ENCODE measurements at places on chromosomes 16 and 17.
A peak's percentile ranks its signal among the peaks of the same experiment; 100 is the strongest.

GRCh38 chr16:80176114-80176513 lies 364.7 kb upstream of the DYNLRB2 start:
- DNase-seq = no peak

GRCh38 chr17:10673312-10673711 lies 16.2 kb upstream of the MYH3 start:
- no peak for DNase-seq

DNA sequence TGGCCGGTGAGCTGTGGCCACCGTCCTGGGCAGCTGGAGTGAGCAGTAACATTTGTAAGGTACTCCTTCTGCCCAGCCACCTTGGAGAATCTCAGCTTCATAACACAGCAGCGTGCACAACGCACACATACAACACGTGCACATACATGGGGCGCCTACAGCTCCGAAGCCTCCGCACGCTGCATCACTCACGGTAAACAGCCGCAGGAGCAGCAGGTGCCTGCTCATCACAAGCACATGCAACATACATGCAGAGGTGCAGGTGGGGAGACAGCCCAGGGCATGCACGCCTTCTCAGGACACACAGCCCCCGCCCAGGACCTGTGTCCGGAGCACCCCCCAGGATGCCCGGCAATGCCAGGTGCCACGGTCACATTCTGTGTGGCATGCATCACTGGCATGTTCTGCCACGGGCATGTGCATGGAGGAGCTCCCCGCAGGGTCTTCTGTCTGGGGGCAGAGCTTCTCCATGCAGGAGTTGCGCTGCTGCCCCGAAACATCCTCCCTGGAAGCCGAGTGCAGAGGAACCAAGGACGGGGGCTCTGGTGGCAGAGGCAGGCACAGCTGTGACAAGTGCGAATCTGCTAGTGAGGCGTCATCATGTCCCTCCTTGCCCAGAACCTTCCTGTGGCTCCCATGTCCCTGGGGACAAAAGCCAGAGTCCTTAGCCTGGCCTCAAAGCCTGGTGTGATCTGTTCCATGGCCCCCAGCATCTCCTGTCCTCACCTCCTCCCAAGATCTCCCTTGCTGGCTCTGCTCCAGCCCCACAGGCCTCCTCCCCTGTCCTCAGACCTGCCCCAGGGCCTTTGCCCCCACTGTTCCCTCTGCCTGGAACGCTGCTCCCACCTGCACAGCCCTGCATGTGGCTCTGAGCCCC lies 184.0 kb upstream of the GSE1 start:
- no peak for DNase-seq

GRCh38 chr16:12089492-12090150 lies 113.1 kb downstream of the SNX29 start:
- no peak for DNase-seq

DNA sequence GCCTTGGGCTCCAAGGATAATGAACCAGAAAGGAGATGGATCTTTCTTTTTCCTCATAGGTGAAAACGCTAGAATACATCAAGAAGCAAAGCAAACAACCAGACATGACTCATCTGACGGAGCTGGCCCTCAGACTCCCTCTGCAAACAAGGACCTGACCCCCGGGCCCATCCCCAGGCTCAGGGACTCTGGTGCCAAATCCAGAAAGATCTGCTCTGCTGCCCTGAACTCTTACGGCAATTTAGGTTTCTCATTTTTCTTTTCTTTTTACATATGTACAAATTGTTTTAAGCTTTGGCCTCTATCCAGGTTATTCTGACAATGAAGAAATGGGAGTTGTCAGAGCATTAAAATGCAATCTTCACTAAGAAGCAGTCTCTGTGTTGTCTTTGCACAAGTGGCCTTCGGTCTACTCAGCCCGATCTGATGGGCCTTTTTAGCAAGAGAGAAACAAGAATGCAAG lies 17.7 kb downstream of the KNOP1 start:
- DNase-seq = no peak

DNA sequence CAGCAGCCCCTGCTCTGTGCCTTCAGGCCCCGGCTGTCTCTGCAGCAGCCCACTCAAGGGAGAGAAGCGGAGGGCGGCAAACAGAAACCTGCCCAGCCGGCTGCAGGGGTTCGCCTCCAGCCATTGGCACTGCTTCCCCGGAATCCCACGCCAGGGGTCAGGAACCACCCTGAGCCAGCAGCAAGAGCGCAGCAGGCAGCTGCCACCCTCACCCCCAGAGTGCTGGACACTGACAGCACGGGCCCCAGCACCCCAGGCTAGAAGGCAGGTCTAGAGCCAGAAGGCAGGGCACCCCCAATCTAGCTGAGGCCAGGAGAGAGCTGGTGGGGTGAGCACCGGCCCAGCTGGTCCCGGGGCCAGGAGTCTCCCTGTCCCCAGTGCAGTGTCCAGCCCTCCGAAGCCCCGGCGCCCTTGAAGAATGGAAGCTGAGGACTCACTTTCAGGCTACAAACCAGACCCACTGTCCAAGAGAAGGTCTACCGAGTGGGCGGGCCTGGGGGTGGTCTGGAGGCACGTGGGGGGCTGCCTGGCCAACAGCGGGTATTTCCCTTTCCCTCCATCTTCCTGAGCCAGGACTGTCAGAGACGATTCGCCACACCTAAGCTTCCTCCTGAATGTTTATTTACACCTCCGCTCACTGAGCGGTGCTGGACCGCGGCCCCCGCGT lies 8.4 kb downstream of the UBALD2 start:
- no peak for DNase-seq

DNA sequence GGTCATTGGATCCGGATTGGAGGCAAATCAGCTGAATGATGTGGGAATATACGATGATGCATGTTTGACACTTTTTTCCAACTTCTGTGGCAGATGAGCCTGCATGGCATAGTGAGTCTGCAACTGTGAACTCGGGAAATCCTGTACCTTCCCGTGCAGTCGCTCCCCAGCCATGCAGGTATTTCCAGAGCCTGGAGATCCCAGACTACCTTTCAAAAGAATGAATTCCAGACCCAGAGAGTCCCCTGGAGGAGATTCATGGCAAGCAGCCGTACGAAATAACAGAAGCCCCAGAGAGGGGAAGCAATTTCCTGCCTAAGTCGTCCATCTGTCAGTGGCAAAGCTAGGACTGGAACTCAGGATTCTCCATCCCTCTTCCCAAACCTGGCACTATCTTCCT lies 75.7 kb upstream of the FAM20A start:
- no peak for DNase-seq

- DNase-seq = no peak
Observed at GRCh38 chr17:21239680-21240368, 13.4 kb downstream of the NATD1 start.

GRCh38 chr17:40374821-40375498 lies 10.4 kb upstream of the GJD3 start:
- DNase-seq = no peak

DNA sequence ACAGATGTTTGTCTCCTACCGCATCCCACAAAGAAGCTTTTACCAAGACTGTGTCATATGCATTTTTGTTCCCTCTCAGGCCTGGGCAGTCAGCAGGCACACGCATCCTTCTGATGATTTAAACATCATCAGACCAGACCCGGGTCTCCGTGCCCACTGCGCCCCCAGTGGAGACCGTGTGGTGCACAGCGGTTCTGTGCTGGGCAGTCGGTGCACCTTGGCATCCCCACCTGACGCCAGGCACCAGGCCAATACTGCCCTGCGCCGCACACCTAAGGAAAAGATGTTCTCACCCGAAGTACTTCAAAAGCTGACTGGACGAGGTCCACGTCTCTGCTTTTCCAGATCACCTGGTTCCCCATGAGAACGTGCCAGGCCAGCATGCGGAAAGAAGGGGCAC lies 10.6 kb upstream of the PLD6 start:
- no peak for DNase-seq

- no peak for DNase-seq
Observed at GRCh38 chr17:12769981-12770380, 19.3 kb upstream of the ARHGAP44 start.

DNA sequence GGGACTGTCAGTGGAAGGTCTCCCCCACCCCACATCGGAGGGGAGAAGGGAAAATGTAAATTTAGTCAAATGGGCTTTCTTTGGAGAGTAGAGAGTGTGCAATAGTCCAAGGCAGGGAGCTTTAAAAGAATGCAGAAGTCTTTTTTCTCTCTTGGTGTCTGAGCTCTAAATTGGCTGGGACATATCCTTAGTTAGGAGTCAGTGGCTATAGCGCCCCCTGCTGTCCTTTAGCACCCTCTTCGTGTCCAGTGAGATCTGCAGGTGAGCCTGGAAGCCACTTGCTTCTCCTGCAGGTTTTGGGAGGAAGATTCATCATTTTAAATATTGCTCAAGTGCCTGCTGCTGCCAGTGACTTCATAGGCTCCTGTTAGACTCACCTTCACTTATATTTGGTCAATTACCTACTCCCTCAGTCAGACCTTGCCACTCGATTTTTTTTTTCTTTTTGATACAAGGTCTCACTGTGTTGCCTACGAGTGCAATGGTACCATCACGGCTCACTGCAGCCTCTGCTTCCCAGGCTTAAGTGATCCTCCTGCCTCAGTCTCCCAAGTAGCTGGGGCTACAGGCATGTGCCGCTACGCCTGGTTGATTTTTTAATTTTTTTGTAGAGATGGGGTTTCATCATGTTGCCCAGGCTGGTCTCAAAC lies 174.8 kb downstream of the PRKCB start:
- peak; percentile 62 for DNase-seq

- DNase-seq = no peak
Observed at GRCh38 chr17:28069061-28069460, 26.6 kb downstream of the NLK start.

- DNase-seq = peak; percentile 57
Observed at GRCh38 chr17:57783338-57783742, 38.2 kb upstream of the CCDC182 start.

DNA sequence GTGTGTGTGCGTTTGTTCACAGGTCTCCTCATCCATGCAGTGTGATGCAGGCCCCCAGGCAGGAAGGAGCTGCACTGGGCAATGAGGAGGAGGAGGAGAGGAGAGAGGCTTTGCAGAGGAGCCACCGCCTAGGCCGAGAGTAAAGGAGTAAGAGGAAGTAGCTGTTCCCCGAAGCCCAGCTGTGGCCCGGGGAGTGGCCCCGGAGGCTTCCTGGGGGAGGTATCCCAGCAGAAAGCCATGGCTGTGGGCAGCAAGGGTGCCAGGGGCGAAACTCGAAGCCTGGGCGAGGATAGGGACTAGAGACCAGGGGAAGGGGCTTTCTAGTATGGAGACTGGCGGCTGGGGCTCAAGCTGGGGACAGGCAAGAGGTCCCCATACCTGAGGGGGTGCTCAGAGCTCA lies 12.2 kb downstream of the C16orf95 start:
- DNase-seq = no peak

DNA sequence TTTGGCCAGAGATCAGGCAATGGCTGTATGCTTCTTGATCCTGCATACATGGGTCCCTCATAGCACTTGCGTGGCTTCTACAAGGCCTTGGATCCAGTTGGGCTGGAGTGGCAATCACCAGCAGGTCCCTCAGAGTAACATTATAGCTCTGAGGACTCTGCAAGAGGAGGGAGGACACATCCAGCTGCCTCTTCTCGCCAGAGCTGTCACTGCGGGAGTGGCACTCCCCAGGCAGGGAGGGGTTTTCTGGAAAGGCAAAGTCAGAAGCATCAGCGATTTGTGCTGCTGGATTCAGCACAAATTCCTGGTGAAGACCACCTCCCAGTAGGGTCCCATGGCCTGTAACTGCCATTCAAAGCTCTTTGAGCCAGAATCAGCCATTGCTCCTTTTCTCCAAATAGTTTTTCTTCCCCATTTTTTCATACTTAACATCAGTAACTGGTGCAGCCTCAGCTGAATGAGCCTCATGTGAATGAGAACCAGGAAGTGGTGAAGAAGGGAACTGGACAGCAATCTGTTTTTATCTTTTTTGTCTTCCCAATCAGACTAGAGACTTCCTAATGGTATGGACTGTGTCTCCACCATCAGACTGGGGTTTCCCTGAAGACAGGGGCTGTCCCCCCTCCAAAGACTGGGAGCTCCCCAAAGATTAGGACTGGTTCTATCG lies 40.6 kb upstream of the HOXB13 start:
- DNase-seq = no peak

GRCh38 chr17:51947160-51947735 lies 211.3 kb downstream of the CA10 start:
- DNase-seq = no peak

DNA sequence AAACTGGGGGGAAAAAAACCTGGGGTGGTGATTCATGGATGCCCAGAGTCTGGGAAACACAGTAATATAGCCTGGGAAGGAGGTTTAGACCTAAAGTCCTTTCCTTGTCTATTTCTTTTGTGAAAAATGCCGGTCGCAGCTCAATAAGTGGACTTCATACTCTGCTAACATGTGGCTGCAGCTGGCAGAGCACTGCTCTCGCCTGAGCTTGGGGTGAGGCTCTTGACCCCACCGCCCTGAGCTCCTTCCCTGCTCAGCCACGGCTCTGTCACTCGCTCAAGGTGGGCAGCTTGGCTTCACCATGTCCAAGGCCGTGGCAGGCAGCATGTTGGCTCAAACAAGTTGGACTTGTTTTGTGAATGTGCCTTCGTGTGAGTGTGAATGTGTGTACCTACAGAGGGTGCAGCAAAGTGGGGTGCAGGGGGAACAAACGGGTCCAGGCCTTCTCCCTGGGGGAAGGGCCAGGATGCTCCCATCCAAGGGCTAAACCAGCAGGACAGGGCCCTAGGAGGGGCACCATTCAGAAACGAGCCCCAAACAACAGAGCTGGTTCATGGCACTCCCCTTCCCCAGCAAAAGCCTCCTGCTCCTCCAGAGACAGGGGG lies 4.9 kb downstream of the FA2H start:
- DNase-seq = no peak

- DNase-seq = no peak
Observed at GRCh38 chr17:68771867-68772515, 170.8 kb upstream of the FAM20A start.

GRCh38 chr17:8176197-8176940 lies at the start of gene TMEM107:
TSS of gene TMEM107 (minus strand) at chr17:8176380. CDS start at chr17:8176286, 94 bp downstream.
- peak; percentile 81 for DNase-seq
